ENCODE measurements at places on chromosomes 1 and 21. TPM values are rescaled to one million over a fixed set of nuclear protein-coding genes. Genes with fewer than 3 reads are reported as not detected.

AMY1B gene
- total RNA-seq, result not detected

SLAMF9 gene
- not detected for total RNA-seq

DNA sequence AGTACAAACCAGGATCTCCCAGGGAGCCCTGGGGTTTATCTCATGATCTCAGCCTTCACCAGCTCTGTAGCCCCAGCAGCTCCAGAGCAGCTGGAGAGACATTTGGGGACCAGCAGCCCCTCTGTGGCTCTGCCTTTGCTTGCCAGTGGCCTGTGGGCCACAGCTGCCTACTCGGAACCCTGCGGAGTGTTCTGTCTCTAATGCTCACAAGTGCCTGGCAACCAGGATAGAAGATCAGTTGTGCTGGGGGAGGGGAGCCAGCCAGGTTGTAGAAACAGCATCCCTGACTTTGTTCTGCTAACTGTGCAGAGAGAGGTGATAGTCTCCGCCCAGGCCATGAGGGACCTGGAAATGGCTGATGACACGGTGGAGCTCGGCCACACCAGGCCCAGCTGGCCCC lies 50.9 kb upstream of the KCNJ15 start:
- no peak for DNase-seq

- no peak for DNase-seq
Measured at GRCh38 chr1:111184663-111185062, 15.8 kb downstream of the DENND2D start.

DNA sequence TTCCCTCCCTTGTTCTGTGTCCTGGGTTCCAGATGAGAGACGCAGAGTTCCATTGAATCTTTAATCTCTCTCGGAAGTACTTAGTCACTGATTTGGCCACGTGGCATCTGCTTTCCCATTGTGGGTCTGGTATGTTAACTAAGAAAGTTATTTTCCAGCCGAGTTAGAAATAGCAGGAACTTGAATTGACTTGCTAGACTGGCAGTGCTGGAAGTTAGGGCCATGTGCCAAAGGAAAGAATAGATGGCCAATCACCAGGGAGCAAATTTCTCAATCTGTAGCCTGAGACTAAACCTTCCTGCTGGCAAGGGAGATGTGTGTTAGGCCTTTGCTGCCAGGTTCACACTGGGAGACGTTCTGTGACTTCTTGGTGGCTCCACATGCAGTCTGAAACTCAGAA lies 24.2 kb upstream of the SLFNL1 start:
- DNase-seq, result no peak

Data from OCI-LY7 (cell line).